ENCODE measurements at places on chromosomes 5 and 9. TPM values are rescaled to one million over a fixed set of nuclear protein-coding genes. Genes with fewer than 3 reads are reported as not detected.

- no peaks in the 10 kb centered on the region for H3K4me1 ChIP-seq
- peaks cover 100% of the 10 kb centered on the region for H3K36me3 ChIP-seq
- H3K27me3 ChIP-seq: no peaks in the 10 kb centered on the region
- H3K27ac ChIP-seq: no peak overlapping the region
Measured at GRCh38 chr9:347667-348292, 133.1 kb downstream of the DOCK8 start.

DNA sequence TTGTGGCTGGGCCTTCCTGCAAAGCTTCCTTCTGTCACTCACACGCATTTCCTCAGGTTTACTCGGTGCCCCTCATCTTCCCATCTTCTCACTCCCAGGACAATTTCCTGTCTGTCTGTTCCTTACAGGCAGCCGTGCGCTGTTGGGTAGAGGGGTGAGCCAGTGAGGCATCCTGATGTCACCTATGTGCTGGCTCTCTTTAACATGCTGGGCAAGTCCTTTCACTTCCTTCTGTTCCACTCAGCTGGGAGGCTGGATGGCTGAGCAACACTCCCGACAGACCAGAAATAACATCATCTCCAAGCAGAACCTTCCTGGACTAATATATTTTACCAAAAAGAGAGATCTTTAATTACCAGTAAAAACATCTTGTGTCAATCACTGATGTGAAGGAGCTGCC lies 103.0 kb downstream of the HSD17B3 start:
- H3K4me3 ChIP-seq: no peak overlapping the region
- DNase-seq: no peak
- H3K27me3 ChIP-seq: no peaks in the 10 kb centered on the region
- no peaks in the 10 kb centered on the region for H3K36me3 ChIP-seq

Gene ANKH
- 6.3 TPM for polyA plus RNA-seq

Gene PCDHA8
- polyA plus RNA-seq: not detected

Gene GPX3
- polyA plus RNA-seq: 3.5 TPM

Gene CLPTM1L
- 14.1 TPM for polyA plus RNA-seq

- H3K4me1 ChIP-seq: no peaks in the 10 kb centered on the region
- H3K27ac ChIP-seq: no peak overlapping the region
- H3K4me3 ChIP-seq: no peak overlapping the region
- H3K27me3 ChIP-seq: no peaks in the 10 kb centered on the region
- DNase-seq: no peak
Measured at GRCh38 chr5:1765141-1765879, 34.3 kb downstream of the MRPL36 start.

Gene KIF4B
- polyA plus RNA-seq: not detected

- no peak overlapping the region for H3K27ac ChIP-seq
- no peak for DNase-seq
- no peak overlapping the region for H3K4me3 ChIP-seq
- no peaks in the 10 kb centered on the region for H3K27me3 ChIP-seq
Measured at GRCh38 chr5:128478386-128479368, 59.4 kb downstream of the FBN2 start.

GRCh38 chr9:77751341-77752091 lies 103.4 kb upstream of the GNA14 start:
- H3K27me3 ChIP-seq: no peaks in the 10 kb centered on the region
- peak; percentile 37 for DNase-seq
- no peaks in the 10 kb centered on the region for H3K4me1 ChIP-seq
- H3K36me3 ChIP-seq: peaks cover 12% of the 10 kb centered on the region

Gene MCIDAS
- polyA plus RNA-seq: not detected

DNA sequence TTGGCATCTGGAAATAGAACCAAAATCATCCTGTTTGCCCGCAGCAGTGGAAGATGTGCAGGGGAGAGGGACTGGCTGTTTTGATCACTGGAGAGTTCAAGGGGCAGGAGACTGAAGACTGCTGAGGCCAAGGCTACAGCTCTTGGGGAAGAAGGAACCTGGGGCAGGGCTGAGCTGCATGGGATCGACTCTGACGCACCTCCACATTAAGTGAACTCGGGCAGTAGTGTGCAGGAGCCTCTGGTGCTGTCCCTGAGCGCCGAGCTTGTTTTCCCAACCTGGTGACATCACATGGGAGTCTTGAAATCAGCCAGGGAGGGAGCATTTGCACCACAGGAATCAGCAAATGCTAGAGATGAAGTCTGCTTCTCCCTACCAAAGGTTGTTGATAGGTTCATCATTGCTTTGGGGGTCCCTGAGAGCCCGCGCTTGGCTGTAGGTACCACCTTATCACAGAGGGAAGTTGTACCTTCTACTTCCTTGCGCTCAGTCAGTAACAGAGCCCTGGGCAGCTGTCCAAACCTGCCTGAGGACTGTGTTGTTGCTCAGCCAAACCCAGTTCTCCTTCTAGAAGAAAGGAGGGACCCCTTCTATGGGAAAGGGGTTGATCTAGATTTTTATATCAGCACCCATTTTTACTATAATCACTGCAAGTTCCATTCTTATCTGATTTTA lies 52.3 kb upstream of the CTSL start:
- H3K27ac ChIP-seq: no peak overlapping the region
- H3K36me3 ChIP-seq: peaks cover 54% of the 10 kb centered on the region

Gene PRR16
- 0.74 TPM for polyA plus RNA-seq

DNA sequence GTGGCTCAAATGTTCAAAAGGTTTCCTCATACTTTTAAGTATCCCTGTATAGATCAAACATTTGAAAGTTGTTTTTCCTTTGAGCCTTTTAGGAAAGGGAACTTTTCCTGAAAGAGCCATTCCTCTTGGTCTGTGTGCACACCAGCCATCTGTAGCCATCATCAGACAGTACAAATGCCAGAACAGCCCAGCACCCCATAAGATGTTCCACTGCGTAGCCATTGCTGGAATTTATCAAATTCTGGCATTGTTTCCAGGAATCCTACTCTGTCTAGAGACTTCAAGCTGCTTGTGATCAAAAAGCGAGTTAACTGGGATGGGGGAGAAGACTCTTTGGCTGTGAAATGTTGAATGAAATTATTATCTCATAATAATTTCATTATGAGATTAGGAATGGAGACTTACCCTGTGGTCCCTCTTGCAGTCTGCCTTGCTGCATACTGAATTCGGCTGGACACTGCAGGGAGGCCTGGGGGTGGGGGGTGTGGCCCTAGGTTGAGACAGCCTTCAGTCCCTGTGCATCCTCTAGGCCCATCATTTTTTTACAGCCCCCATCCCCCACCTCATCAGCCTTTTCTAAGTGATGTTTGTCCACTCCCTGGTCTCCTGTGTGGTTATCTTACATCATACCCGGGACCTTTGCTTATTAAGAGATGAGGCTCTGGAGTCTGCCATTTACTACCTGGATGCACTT lies 99.8 kb downstream of the RALGPS1 start:
- no peaks in the 10 kb centered on the region for H3K36me3 ChIP-seq
- no peak overlapping the region for H3K4me3 ChIP-seq
- no peaks in the 10 kb centered on the region for H3K27me3 ChIP-seq
- DNase-seq: no peak

Gene PCAT7
- polyA plus RNA-seq: not detected

DNA sequence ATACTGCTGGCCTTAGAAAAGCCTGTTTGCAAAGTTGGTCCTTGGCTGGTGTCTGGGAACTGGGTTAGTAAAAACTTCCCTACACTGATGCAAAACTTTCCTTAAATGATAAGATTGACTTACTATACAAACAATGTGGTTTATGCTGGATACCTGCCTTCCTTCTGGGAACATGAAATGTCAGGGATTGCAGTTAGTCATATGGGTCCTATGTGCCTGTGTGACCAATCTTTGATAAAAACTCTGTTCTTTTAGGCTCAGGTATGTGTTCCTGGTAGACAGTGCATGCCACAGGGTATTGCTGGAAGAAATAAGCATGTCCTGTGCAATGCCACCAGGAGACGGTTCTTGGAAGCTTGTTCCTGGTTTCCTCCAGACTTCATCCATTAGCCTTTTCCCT lies 173.3 kb downstream of the RMI1 start:
- DNase-seq: no peak
- no peak overlapping the region for H3K27ac ChIP-seq
- H3K27me3 ChIP-seq: peaks cover 3% of the 10 kb centered on the region
- no peaks in the 10 kb centered on the region for H3K36me3 ChIP-seq

Gene FAM221B
- polyA plus RNA-seq: 0.05 TPM

DNA sequence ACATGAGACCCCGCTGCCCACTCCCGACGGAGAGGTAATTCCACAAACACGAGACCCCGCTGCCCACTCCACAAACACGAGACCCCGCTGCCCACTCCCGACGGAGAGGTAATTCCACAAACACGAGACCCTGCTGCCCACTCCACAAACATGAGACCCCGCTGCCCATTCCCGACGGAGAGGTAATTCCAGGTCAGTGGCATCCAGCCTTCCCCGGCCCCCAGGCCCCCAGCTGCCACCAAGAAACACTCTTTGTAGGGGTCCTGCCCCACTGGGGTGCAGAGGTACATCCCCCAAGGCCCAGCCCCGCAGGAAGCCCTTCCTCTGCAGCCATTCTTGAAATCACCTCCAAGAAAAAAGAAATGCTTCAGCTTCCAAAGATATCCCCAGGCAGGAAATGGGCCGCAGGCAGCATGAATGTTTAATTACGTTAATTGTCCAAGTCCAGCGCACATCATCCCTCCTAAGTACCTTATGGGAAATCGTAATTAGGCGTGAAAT lies 115.9 kb downstream of the ADAMTS2 start:
- H3K4me3 ChIP-seq: no peak overlapping the region
- H3K27ac ChIP-seq: no peak overlapping the region
- DNase-seq: no peak
- no peaks in the 10 kb centered on the region for H3K4me1 ChIP-seq
- H3K27me3 ChIP-seq: no peaks in the 10 kb centered on the region

DNA sequence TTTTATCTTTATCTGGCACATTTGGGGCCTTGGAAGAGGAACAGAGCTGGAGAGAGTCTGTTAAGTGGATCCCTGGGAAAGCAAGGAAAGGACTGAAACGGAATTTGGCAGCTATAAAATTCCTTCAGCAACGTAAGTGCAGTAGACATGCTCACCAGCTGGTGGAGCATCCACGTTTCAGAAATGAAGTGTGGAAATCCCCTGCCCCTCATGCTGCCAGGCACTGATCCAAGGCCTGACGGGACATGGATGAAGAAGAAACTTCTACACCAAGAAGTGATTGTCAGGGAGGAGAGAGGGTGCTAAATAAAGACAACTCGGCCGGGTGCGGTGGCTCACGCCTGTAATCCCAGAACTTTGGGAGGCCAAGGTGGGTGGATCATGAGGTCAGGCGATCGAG lies 209.3 kb downstream of the ROR2 start:
- no peak overlapping the region for H3K27ac ChIP-seq
- no peak overlapping the region for H3K4me3 ChIP-seq

Gene FOXD4L3
- polyA plus RNA-seq: not detected

Gene TRIP13
- not detected for polyA plus RNA-seq

- H3K27ac ChIP-seq: no peak overlapping the region
- H3K4me1 ChIP-seq: no peaks in the 10 kb centered on the region
- H3K4me3 ChIP-seq: no peak overlapping the region
- H3K27me3 ChIP-seq: no peaks in the 10 kb centered on the region
- no peak for DNase-seq
Measured at GRCh38 chr5:110324876-110325275, 401.6 kb downstream of the TMEM232 start.

- no peak overlapping the region for H3K27ac ChIP-seq
- H3K27me3 ChIP-seq: peaks cover 14% of the 10 kb centered on the region
- no peak overlapping the region for H3K4me3 ChIP-seq
- no peaks in the 10 kb centered on the region for H3K4me1 ChIP-seq
- DNase-seq: no peak
- no peaks in the 10 kb centered on the region for H3K36me3 ChIP-seq
Measured at GRCh38 chr5:1723476-1723875, 76.2 kb downstream of the MRPL36 start.

Gene PAEP
- not detected for polyA plus RNA-seq

- H3K4me1 ChIP-seq: peaks cover 8% of the 10 kb centered on the region
- H3K4me3 ChIP-seq: no peak overlapping the region
- no peaks in the 10 kb centered on the region for H3K27me3 ChIP-seq
Measured at GRCh38 chr5:170520372-170520771, 16.6 kb downstream of the KCNIP1 start.

Gene LRRC19
- not detected for polyA plus RNA-seq

GRCh38 chr5:131579917-131580671 lies 54.9 kb downstream of the RAPGEF6 start:
- DNase-seq: no peak
- no peaks in the 10 kb centered on the region for H3K27me3 ChIP-seq
- no peak overlapping the region for H3K4me3 ChIP-seq
- H3K4me1 ChIP-seq: no peaks in the 10 kb centered on the region

DNA sequence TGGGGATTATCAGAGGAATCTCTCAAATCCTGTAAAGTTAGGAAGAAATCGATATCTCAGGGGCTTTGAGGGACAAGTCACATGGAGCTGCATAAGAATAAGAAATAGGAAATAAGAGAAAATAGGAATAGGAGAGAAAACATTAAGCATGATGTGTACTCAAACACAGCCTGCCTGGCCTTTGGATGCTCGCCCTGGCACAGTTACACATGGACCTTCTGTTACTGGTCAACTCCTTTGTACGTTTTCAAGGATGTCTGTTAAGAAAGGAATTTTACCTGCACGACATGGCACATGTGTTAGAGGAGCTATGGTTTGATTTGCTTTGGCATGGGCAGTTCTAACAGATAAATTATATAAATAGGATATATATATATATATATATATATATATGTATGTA lies 321.2 kb downstream of the CDH12 start:
- no peak for DNase-seq
- H3K36me3 ChIP-seq: no peaks in the 10 kb centered on the region
- H3K4me1 ChIP-seq: no peaks in the 10 kb centered on the region

DNA sequence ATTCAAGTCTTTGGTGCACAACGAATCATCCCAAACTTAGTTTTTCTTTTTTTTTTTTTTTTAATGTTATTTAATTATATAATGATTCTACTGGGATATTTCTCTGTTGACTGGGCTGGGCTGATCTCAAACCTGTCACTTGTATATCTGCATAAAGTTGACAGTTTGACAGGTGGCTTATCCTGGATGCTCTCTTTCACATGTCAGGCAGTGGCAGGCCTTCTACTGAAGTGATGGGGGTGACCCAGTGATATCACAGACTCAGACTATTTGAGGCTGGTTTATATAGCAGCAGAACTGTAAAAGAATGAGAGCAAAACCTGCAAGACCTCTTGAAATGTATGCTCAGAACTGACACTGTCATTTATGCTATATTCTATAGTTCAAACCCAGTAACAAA lies 1813.5 kb upstream of the CDH6 start:
- H3K27ac ChIP-seq: no peak overlapping the region
- no peaks in the 10 kb centered on the region for H3K4me1 ChIP-seq
- no peaks in the 10 kb centered on the region for H3K36me3 ChIP-seq
- H3K27me3 ChIP-seq: no peaks in the 10 kb centered on the region
- DNase-seq: no peak

GRCh38 chr9:110650261-110650660 lies 18.3 kb upstream of the MUSK start:
- no peak for DNase-seq
- H3K27ac ChIP-seq: no peak overlapping the region
- no peak overlapping the region for H3K4me3 ChIP-seq

GRCh38 chr5:170388818-170389549 lies at the start of gene KCNMB1:
KCNMB1 (minus strand) TSS chr5:170389367; CDS start chr5:170385447, 3,920 bp downstream.
- peaks cover 43% of the 10 kb centered on the region for H3K4me1 ChIP-seq
- DNase-seq: peak; percentile 32
- peaks cover 18% of the 10 kb centered on the region for H3K36me3 ChIP-seq
- H3K27ac ChIP-seq: peak within 1 kb of the TSS; percentile 79
- peak within 1 kb of the TSS; percentile 61 for H3K4me3 ChIP-seq

Gene PHYHD1
- not detected for polyA plus RNA-seq

Data from CD14-positive monocyte (primary cell).